ENCODE measurements at places on chromosomes 12 and 14.

GRCh38 chr14:77275601-77276017, 4.6 kb upstream of the NGB start:
- no peak for DNase-seq

DNA sequence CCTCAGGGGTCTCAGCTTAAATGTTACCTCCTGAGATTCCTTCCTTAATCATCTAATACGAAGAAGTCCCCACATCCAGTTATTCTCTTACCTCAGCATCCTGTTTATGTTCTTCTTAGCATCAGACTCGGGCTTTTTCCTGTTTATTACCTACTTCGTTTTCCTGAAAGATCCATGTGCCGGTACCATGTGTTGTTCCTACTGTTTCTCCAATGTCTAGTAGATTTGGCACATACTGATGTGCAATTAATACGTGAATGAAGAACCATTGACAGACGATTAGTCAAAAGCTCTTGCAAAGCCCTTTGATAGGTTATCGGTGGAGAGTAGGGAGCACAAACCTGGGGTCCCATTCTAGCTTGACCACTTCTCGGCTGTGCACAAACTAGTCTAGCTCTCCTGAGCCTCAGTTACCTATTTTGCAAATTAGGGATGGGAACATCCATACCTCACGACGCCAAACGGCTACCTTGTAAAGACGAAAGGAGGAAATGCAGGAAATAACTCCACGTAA, 735 bp upstream of the MAPKAPK5 start:
- no peak for DNase-seq

DNA sequence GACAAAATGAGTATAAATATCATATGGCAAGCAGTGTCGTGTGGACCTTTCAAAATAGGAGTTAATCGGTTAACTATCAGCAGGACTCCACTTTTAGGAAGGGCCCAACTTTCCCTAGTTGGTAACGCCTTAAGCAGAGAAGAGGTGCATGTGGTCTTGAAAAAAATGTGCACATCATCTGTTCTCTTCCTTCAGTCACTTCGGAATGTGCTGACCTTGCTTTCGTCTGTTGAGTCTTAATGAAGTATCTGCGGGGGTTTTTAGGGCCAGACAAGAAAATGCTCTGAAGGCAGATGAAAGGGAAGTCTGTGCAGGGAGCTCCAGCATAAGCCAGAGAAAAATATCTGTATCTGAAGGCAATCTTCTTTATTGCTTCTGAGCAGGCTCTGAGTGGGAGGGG, 185.2 kb downstream of the AEBP2 start:
- peak; percentile 37 for DNase-seq

DNA sequence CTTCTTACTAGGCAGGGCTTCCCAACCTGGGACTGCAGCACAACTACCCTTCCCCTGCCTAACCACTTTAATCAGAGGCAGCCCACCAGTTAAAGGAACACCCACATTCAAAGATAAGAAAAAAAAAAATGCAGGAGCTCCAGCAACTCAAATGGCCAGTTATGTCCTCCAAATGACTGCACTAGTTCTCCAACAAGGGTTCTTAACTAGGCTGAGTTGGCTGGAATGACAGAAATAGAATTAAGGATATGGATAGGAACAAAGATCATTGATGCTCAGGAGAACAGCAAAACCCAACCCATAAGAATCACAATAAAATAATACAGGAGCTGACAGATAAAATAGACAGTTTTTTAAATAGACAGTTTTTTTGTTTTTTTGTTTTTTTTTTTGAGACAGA, 154.2 kb downstream of the PLCZ1 start:
- no peak for DNase-seq

DNA sequence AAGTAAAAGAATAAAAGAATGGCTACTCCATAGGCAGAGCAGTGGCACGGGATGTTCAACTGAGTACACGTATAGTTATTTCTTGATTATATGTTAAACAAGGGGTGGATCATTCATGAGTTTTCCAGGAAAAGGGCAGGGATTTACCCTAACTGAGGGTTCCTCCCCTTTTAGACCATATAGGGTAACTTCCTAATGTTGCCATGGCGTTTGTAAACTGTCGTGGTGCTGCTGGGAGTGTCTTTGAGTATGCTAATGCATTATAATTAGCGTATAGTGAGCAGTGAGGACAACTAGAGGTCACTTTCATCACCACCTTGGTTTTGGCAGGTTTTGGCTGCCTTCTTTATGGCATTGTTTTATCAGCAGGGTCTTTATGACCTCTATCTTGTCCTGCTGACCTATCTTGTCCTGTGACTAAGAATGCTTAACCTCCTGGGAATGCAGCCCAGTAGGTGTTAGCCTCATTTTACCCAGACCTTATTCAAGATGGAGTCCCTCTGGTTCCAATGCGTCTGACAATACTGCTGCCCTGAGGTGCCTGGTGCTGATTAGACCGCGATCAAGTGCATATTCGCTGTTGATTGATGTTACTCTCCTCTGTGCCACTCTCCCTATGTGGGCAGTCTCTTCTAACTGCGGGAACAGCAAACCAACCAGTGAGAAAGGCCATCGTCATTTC, 67.6 kb upstream of the AMN1 start:
- DNase-seq = no peak

- no peak for DNase-seq
Observed at GRCh38 chr12:77062846-77063461, 2.4 kb downstream of the E2F7 start.

- no peak for DNase-seq
Observed at GRCh38 chr12:32534698-32535097, 135.3 kb downstream of the FGD4 start.

- DNase-seq = no peak
Observed at GRCh38 chr12:39807043-39807442, 187.4 kb upstream of the ABCD2 start.

DNA sequence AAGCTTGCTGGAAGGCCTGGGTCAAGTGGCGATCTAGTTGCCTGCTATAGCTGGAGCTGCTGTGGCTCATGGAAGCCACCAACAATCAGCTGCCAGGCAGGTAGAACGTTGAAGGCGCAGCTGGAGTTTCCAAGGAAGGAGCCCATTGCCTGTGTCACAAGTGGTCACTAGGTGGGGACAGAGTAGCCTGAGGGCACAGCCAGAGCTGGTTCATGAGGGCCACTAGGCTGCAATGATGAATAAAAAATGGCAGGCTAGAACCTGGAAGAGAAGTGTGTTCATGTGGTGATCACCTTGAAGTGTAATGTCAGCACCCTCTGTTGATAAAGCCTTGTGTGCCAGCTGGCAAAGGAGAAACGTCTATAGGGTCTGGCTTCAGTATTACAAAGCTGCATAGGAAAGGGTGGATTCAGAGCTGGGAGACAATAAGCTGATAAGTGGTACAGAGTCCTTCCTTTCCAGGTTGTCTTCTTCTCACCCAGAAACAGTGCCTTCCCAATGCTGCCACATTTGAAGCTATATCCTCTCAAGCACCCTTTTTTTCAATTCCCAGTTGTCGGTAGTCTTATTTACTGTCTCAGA, 165.8 kb downstream of the EMP1 start:
- no peak for DNase-seq

- no peak for DNase-seq
Observed at GRCh38 chr14:64632056-64632455, 72.2 kb upstream of the PLEKHG3 start.

- no peak for DNase-seq
Observed at GRCh38 chr12:95258151-95258550, 40.5 kb downstream of the VEZT start.

DNA sequence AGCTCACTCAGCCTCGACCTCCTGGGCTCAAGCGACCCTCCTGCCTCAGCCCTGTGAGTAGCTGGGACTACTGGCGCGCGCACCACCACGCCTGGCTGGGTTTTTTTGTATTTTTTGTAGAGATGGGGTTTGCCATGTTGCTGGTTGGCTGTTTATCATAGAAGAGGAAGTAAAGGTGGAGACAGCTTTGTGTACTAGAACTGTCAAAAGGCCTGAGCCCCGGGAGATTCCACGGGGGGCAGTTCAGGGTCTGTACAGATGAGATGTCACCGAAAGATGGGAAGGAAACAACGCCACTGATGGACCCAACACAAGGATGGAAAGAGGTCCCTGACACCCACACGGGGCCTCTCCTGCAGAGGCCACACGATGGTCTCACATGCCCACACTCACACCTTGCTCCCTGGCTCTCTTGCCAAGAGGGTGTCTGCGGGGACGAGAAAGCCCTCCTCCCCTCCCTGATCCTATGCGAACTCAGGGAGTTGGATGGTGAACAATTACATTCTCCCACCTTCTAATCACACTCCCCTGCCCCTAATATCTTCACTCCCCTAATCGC, 66.6 kb downstream of the KDM2B start:
- no peak for DNase-seq

DNA sequence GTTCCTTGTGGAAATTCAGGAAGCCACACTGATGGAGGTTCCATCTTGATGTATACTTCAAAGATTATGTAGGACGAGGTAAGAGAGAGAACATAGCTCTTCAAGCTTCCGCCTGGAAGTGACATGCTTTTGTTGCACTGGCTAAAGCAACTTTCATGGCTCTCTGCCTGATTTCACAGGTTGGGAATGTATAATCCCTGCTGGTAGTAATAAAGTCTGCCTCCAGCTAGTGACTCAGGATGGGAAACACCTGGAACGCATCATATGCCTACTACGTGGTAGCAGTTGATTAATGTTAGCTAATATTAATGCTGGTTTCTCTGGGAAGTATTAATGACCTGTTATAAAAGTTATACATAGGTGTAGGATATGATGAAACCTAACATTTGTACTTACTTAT, 71.1 kb downstream of the PELI2 start:
- DNase-seq = peak; percentile 72

- DNase-seq = no peak
Observed at GRCh38 chr12:3417937-3418462, 73.0 kb upstream of the PRMT8 start.

DNA sequence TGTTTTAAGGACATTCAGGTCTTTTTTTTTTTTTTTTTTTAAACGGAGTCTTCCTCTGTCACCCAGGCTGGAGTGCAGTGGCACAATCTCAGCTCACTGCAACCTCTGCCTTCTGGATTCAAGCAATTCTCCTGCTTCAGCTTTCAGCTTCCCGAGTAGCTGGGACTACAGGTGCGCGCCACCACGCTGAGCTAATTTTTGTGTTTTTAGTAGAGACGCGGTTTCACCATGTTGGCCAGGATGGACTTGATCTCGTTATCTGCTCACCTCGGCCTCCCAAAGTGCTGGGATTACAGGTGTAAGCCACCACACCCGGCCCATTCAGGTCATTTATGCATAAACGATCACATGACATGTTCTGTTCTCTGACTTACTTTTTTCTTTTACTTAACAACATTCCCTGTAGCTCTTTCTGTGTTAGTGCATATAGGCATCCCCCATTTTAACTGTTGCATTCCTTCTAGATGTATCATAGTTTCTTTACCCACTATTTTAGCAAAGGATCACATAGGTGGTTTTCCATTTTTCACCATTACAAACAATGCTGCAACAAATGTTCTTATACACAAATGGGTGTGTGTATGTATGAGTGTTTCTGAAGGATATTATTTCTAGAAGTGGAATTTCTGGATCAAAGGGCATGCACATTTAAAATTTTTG, 74.2 kb downstream of the ARF6 start:
- DNase-seq = no peak

GRCh38 chr12:128970110-128970509, 116.8 kb downstream of the GLT1D1 start:
- no peak for DNase-seq

- no peak for DNase-seq
Observed at GRCh38 chr12:12927211-12928079, 24.5 kb downstream of the GPRC5D start.

- DNase-seq = no peak
Observed at GRCh38 chr12:115506822-115507559, 770.5 kb downstream of the MED13L start.

DNA sequence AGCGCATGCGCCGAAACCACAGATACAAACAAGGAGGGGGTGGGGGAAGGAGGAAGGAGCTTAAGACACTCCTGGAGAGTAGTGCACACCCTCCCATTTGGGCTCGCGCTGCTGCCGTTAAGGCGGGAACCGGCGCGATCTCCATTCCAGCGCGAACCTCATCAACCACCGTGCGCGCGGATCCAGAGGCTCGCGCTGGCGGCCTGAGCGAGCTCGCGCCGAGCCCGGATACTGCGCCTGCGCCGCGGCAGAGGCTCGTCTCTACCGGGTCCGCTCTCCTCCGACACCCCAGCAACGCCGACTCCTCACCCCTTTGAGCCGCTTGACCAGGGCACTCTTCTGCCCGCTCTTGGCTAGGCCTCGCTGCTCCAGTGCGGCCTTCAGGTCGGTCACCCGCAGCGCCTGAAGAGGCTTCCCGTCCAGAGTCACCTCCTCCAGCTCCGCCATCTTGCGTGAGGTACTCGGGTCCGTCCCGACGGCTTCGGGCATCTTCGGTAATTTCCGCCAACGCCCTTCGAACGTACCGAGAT, at the start of gene ACIN1:
ACIN1 (minus strand) TSS at position 471 of the 530 bp plus-strand sequence; CDS start at position 447, 24 bp downstream.
- DNase-seq = peak; percentile 77
